ENCODE measurements at places on chromosomes 5 and 9. TPM values are rescaled to one million over a fixed set of nuclear protein-coding genes. Genes with fewer than 3 reads are reported as not detected.

The ALDH7A1 gene
- total RNA-seq: 81.1 TPM

The ZER1 gene
- 16.6 TPM for total RNA-seq

The ACSL6 gene
- total RNA-seq: 0.03 TPM

The IFNB1 gene
- total RNA-seq: 0.15 TPM

The PITX1 gene
- 32.5 TPM for total RNA-seq

The GARIN3 gene
- total RNA-seq: not detected

The BSPRY gene
- 0.08 TPM for total RNA-seq

The PCDHGB3 gene
- 0.17 TPM for total RNA-seq

The IQGAP2 gene
- total RNA-seq: 1.2 TPM

The CTSL gene
- total RNA-seq: 806 TPM

The CLIC3 gene
- total RNA-seq: 4.5 TPM

The IFNK gene
- total RNA-seq: not detected

The ADAMTSL1 gene
- not detected for total RNA-seq

Data from A549 treated with CORT108297 at 1 μM for 4 hours (cell line).